Astrocyte (in vitro differentiated cells and primary cell): ENCODE measurements at places on chromosomes 16 and 17. TPM values are rescaled to one million over a fixed set of nuclear protein-coding genes. Genes with fewer than 3 reads are reported as not detected.

DNA sequence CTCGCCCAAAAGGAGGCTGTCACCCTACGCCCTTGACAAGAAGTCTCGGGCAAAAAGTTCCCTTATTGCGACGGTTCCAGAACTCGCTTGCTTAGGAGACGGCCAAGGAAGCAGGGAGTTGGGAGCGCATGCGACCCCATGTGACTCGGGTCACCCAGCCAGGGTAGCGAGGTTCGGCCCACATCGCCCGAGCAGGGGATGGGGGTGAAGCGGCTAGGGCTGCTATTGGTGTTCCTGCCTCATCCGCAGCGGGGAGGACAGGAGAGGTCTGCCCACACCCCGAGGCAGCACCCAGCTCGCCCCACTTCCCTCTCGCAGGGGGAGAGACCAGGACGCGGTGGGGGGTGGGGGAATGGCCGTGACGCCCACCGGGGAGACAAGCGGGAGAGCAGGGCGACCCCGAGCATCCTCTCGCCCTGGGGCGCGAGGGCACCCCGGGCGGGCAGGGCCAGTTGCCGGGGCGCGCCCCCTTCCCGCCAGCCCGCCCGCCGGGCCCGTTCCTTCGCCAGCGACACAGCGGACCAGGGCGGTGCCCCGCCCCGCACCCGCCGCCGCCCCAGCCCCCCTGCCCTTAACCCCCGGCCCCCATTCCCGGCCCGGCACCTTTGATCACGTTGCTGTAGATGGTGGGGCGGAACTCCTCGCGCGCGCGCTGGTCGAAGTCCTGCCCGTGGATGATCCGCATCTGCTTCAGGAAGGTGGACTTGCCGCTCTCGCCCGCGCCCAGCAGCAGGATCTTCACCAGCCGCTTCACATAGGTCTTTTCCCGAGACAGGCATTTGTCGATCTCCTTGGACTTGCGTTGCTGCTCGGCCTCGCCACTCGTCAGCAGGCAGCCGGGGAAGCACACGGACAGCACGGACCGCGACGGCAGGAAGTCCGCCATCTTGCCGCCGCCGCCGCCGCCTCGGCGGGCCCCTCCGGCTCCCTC is 567 bp downstream of the GNA13 start:
- peak; percentile 50 for DNase-seq

- DNase-seq = no peak
Measured at GRCh38 chr16:20243731-20244281, 83.5 kb downstream of the GP2 start.

DNA sequence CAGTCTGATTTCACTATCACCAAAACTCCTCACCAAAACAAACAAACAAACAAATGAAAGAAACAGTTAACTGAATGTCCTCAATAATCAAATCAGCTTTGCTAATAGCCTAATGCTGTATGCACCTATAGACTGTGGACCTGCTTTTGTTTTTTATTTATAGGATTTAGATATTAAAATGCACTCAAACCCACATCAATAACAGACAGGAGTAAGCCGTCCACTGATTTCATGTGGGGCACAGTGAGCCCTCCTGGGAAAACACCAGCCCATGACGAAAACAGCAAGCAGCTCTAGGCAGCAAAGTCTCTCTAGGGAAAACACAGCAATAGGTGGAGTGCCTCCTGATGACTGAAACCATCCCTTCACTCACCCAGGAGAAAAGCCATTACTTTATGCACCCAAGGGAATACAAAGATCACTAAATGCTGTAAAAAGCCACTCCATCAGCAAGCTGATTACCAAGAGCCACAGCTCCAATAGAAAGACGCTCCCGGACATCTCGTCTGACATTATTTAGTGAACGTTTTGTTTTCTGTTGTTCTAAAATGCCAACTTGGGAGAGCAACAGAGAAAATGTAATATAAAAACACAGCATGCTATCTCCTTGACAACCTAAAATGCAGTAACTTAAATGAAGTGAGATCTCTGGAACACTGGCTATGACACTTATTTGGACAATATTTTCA is 47.8 kb downstream of the ANKFY1 start:
- no peak for DNase-seq

GRCh38 chr16:11014136-11014535 is 69.8 kb downstream of the CLEC16A start:
- DNase-seq = no peak

DNA sequence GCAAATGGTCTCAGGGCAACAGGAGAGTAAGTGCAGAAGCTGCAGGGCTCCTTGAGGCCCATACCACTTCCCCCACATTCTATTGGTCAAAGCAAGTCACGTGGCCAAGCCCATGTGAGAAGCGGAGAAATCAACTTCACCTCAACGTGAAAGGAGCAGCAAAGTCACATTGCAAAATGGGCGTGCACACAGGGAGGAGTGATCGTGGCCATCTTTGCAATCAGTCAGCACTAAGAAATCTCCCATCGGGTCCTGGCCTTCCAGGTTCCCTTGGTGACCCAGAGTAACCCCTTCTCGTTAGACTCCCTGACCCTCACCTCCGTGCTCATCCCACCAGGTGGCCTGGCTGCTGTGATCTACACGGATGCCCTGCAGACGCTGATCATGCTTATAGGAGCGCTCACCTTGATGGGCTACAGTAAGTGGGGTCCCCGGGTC is 38.0 kb downstream of the SLC5A11 start:
- DNase-seq = no peak

Gene KRT9
- total RNA-seq = 0.09 TPM in 1 of 2 replicates, not detected in the other
